ENCODE measurements at places on chromosomes 11 and 22.

DNA sequence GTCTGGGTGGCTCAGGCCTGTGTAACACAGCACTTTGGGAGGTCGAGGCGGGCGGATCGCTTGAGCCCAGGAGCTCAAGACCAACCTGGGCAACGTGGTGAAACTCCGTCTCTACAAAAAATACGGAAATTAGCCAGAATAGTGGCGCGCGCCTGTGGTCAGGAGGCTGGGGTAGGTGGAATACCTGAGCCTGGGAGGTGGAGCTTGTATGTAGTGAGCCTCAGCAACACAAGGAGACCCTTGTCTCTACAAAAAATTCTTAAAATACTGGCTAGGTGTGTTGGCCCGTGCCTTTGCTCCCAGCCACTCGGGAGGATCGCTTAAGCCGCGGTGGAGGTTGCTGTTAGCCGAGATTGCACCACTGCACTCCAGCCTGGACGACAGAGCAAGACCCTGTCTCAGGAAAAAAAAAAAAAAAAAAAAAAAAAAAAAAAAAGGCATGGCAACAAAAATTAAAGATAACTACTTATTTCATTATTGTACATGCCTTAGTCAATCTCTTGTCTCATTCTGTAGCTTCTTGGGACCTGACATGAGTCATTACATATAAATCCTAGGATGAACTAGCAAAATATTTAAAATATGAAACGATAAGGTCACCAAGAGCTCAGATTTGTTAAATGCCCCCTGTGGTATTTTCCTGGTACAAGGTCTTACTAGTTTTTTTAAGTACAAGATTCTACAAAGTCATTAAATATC is 1.1 kb downstream of the TAF1D start:
- DNase-seq: peak; percentile 37

DNA sequence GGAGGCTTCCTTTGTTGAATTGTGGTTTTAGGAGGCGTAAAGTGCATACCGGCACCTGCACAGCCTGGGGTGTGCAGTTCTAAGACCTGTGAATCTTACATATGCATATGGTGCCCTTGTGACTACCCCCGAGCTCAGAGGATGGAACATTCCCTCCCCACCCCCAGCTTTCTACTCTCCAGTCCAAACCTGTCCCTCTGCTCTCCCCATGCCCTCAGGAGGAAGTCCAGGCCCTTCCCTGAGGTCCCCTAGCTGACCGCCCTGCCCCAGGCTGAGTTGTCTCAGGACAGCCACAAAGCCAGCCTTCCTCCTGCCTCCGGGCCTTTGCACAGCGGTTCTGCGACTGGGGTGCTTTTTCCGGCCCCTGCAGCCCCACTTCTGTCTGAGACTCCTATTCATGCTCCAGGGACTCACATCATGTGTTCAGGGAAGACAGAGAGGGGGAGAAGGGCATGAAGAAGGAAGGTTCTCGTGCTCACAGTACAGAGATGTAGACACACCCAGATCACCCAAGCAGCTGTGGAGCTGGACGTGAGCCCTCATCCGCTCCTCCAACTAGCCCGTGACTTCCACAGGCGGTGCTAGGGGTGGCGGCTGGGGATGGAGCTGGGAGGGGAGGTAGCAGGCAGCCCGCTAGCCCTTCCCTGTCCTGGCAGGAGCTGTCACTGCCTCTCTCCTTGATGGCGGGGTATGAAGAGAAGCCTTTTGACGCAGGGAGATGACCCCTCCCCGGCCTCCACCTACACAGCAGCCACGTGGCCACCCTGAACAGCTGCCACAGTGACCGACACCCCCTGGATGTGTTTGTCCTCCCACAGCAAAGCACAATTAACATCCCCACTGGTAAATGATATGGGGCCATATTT is 50.8 kb downstream of the FLRT1 start:
- DNase-seq: no peak

- no peak for DNase-seq
Measured at GRCh38 chr11:134045799-134046635, 22.9 kb upstream of the JAM3 start.

DNA sequence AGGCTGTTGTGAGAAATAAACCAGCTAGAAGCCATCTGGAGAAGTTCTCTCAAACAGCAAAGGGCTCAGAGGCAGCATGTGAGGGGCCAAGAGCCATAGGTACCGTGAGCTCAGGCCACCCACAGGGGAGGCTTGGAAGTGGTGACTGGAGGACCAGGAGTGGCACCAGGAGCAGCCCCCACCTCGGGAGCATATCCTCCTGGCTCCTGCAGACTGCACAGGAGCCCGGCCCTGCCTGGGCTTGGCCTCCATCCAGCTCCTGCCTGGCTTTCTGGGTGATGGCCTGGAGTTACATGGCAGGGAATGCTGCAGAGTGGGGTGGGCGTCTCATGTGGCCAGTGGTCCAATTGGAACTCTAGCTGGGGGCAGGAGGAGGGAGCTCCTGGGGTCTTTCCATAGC is 4.2 kb upstream of the MPPED1 start:
- DNase-seq: no peak

DNA sequence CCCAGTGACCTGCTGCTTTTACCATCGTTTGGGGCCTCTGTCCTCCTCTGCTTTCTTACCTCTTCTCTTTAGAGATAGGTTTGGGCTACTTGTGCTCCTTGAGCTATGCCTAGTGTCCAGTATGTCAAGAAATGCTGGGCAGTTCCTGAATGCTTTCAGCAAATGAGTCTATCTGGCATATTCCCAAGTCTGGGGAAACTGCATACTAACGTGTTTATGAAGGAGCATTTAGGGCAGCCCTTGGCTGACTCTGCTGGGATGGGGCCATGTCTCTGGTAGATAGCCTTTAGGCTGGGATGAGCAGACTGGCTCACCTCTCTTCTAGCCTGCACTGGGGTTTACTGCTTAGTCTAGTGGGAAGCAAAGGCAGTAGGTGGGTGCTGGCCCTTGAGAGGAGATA is 43.7 kb upstream of the SUSD2 start:
- no peak for DNase-seq

- DNase-seq: no peak
Measured at GRCh38 chr11:66841861-66842260, 1.4 kb upstream of the RCE1 start.

DNA sequence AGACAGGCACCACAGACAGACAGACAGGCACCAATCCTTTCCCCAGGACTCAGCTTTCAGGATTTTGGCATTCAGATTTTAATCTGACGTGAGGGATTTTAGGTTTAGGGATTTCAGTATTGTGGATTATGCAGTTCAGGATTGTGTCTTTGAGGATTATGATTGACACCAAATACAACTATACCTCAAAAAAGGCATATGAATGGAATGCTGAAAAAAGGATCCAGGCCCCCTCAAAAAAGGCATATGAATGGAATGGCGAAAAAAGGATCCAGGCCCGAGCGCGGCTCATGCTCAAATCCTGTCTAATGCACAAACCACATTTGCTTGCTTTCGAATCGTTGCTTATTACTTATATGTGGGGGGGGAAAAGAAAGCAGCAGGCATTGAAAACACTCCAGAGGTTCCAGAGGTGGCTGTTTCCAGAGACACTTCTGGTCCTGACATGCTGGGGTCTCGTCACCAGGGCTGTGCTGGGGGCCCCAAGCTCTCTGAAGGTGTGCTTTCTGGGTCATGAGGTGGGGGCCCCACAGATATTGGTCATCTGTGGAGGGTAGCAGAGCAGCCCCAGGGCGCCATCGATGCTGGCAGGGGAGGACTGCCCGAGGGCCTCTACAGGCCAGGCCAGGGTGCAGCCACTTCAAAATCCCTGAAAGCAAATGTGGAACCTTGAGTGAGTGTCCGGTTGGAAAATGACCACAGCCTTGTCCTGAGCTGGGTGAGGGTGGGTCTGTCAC is 16.8 kb upstream of the OSBPL5 start:
- DNase-seq: no peak

DNA sequence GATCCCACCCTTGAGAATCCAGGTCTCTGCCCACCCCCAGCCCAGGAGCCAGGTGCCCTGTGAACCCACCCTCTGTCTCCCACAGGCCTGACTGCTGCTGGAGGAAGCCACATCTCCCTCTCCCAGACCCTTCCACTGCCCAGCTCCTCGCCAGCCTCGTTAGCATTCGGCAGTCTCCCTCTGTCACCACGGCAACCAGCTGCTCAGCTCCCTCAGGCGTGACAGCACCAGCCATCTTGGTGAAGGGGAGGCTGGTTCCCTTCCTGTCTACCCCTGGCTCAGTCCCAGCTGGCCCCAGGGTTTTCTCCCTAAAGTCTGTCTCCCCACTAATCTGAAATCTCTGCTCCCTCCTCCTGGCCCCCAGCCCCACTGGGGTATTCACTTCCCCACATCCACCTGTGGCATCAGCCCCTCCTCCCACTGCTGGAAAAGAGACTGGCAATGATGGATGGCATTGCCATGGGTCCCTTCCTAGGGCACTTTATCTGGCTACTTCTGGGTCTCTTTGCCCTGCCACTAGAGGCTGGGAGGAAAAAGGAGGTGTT is 28.1 kb downstream of the NRXN2 start:
- DNase-seq: no peak

GRCh38 chr11:12679471-12679870 is 5.2 kb downstream of the TEAD1 start:
- no peak for DNase-seq

- DNase-seq: no peak
Measured at GRCh38 chr11:12857572-12857971, 151.5 kb upstream of the RASSF10 start.

DNA sequence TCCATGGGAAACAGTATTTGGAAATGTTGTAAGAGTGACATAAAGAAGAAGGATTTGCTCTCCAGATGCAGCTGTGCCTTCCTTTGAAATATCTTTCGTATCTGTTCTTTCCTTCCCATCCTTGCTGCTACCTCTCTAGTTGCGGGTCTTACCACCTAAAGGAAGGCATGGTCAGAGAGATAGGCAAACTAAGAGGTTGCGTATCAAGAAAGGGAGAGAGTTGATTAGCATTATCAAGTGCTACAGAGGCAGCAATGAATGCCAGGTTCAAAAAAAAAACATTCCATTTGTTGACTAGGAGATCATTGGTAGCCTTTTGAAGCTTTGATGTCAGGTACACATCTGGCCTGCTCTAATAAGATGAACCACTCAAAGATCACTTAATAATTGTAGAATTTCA is 4.6 kb downstream of the GTPBP1 start:
- DNase-seq: no peak

DNA sequence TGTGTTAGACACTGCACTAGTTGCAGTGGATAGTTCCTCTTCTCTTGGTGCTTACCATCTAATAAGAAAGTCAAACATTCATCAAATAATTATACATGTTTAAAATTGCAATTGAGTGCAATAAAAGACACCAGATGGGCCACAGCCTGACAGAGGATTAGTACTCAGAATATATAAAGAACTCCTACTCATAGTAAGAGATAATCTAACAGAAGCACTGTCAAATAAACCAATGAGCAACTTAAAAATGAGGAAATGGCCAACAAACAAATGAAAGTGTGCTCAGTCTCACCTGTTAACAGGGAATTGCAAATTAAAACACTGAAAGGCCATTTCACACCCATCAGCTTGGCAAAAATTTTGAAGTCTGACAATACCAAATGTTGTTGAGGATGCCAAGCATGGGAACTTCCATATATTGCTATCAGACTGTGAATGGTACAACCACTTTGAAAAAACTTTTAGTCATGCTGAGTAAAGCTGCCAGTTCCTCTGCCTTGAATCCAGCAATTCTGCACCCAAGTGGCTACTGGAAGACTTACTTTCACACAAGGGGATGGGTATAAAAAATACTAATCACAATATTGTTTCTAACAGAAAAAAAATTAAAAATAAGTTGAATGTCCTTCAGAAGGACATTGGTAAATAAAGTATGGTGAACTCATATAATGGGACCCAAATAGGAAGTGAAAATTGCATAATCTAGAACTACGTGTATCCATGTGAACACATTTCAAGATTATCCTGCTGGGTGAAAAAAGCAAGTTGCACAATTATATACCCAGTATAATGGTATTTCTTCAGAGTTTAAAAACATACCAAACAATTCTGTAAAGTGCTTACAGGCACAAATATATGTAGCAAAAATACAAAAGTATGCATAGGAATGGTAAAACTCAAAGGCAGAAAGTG is 41.4 kb upstream of the CREB3L1 start:
- no peak for DNase-seq

DNA sequence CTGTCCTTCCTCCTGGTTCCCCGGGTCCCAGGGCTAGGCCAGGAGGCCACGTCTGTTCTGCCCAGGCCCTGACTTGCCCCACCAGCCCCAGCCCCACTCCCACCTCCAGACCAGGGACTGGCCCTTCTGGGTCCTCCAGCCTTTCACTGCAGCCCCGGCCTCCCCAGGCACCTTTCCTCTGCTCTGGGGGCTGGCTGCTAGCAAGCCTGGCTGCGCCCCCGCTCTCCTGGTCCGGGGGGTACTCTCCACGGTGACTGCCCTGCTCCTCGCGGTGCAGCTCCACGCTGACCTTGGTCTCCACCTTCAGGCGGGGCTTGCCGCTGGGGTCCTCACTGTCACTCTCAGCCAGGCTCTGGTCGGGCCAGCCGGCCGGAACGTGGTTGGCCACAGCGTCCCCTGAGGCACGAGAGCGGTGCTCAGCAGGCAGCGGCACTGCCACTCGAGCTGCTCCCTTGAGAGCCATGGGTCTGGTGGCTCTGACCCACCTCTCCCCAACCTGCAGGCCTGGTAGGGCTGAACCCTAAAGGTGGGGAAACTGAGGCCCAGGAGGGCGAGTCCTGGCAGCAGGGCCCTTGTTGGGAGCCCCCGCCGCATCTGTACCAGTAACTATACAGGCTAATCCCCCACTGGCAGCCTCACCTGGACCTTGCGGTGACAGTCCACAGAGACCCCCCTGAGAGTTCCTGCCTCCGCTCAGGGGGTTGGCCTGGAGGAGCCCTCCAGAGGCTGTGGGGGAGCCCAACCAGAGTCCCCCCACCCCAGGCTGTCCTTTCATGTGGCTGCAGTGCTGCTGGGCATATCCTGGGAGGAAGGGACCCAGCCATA is 29.0 kb downstream of the TRMU start:
- DNase-seq: no peak

GRCh38 chr11:75554258-75555022 is 7.6 kb upstream of the SERPINH1 start:
- no peak for DNase-seq

GRCh38 chr22:36002084-36002483 is 26.5 kb downstream of the RBFOX2 start:
- no peak for DNase-seq

DNA sequence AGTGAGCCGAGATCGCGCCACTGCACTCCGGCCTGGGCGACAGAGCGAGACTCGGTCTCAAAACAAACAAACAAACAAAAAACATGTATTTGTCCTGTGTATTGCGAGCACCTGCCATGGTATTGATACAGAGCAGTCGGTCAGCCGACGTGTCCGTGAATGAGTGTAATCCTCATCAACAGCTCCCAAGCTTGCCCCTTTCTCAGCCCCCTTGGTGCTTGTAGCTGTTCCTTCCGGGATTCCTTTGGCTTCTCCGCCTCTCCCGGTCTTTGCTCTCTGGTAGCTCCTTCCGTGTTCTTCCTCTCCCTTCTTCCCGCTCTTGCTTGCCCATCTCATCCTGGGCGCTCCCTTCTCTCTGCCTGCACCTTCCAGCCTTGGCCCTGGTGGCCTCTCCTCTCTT is 10.9 kb downstream of the ZNF74 start:
- no peak for DNase-seq

All from stimulated activated CD8-positive, alpha-beta memory T cell treated with anti-CD3 and anti-CD28 coated beads, Interleukin-2, amount 100 ng/mL, for 48 hours (primary cell).